ENCODE measurements at places on chromosomes 12 and 14.

DNA sequence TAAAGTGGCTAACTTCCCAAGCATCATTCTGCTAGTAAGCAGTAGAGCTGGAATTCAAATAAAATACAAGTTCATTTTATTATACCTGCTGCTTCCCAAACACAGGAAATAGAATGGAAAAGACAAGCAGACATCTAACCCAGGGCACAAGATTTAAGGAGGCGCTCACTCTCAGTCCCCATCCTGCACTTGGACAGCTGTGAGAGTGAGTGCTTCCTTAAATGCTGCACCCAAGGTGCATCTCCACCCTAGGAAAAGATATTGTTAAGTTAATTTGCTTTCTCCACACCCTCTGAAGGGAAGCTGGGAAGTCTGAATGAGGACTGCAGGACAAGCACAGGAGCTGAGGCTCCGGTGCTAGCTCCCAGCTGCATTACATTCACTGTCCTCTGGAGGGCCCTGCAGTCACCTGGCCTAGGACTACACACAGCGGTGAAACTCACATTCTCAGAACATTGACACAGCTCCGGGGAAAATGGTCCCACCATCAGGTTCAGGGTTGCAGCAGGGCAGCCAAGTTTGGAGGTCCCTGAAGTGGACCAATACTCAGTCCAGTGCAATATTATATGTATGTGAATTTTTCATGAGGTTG is 14.2 kb downstream of the HEBP1 start:
- DNase-seq = peak; percentile 14

GRCh38 chr12:1808798-1809480 is 11.4 kb upstream of the LRTM2 start:
- no peak for DNase-seq

GRCh38 chr14:85762526-85762925 is 232.6 kb downstream of the FLRT2 start:
- no peak for DNase-seq

DNA sequence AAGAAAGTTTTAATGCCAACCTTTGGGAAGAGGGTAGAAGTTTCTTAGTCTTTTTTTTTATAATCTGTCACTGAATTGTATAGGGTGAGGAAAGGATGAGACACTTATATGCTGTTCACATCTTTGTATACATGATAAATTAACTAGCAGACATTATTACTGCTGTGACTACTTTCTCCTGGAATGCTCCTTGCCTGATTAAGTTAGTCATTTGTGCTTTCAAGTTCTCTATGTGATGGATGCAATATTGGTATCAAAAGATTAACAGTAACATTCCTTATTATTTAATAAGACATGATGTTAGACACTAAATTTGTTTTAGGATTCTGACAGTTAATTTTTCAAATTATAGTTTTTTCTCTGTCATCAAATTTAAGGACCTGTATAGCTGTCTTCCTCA is 223.4 kb upstream of the GARIN2 start:
- DNase-seq = peak; percentile 51

DNA sequence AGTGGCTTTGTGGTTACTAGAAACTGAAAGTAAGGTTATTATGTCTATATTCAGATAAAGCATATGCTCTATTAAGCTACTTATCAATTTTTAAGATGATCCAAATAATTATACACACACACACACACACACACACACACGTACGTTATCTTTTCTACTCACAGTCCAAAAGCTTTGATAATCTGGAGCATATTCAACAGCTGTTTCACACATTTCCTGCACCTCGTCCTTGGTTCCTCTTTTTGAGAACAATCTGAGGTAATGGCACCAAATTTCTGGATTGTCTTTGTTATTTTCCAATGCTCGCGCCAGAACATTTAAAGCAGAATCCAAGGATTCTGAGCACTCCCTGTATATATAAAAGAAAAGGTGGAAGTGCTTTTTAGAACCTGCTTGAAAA is 37.5 kb downstream of the ZFC3H1 start:
- DNase-seq = no peak

GRCh38 chr12:6936194-6936635 is 7.4 kb upstream of the RNU7-1 start:
- no peak for DNase-seq

- DNase-seq = no peak
Measured at GRCh38 chr12:449203-449602, 10.5 kb upstream of the B4GALNT3 start.

GRCh38 chr12:25757037-25757665 is 201.3 kb upstream of the RASSF8 start:
- DNase-seq = no peak

- DNase-seq = no peak
Measured at GRCh38 chr14:100303179-100303578, 3.1 kb downstream of the SLC25A29 start.

DNA sequence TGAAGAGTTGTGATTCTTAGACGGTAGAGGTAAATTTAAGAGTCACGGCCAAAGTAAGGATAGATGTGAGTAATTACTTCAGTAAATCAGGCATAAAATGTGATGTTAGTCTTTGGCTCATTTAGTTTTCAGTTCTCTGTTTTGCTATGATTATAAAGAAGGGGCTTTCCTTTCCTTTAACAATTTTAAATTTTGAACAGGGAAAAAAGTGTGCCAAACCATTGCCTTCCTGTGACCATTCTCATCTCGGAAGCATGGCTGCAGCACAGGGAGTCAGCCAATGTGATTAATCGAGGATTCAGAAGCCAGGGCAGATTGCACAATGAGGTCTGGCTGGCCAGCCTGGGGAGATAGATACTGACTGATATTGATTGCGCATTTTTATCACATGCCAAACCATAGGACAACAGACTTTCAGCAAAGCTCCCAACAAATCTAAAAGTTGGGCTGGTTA is 480.2 kb upstream of the PRICKLE1 start:
- peak; percentile 54 for DNase-seq

GRCh38 chr14:21852061-21852664 is 178.5 kb upstream of the OR4E1 start:
- DNase-seq = no peak

DNA sequence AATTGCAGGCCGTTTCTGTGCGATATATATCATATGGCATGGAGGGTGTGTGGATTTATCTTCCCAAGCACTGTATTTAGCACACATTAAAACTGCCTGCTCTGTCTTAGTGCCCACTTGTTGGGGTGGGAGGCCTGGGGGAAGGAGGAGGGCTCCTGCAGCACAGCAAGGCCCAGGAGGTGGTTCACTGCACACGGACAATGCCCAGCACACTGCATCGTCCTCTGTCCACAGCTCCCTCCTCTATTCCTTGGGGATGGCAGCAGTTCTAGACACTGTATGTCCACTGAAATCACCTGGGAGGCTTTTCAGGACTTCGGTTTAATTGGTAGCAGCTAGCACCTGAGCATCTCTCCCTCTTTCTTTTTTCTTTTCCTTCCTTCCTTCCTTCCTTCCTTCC is 161.2 kb downstream of the KTN1 start:
- DNase-seq = no peak

DNA sequence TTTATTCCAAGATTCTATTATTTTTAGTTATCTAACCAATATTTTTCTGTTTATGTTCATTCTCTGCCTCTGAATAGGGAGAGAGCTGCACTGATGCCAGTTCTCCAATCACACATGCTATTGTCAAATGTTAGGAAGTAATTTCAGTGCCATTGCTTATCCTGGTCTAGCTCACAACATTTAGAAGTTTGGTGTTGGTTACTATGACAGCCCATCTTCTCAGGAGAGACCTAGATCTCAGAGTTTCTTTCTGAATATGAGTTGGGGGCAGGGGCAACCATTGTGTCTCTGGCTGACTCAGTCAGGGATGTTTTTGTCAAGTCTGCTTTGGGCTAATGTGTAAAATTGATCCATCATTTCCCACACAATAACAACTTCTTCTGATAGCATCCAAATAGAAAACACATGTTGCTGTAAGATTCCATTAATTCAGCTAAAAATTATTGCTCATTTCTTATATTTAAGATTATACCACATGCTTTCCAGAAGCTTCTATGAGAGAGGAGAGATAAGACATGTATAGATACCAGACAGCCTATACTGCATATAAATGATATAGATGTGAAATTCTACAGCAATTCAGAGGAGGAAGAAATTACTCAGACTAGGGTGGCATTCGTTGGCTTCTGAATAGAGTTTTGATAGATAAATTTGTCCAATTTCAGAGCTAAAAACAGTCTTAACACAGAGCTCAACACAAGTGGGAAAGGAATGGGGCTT is 64.8 kb downstream of the DACT1 start:
- no peak for DNase-seq

Data from NCI-H226 (cell line).